ENCODE measurements at places on chromosomes 4 and X.
A peak's percentile ranks its signal among the peaks of the same experiment; 100 is the strongest.

GRCh38 chr4:37599092-37599790 is 86.9 kb downstream of the RELL1 start:
- no peak for DNase-seq

- DNase-seq: no peak
These were observed 102.7 kb upstream of the ZNF827 start for GRCh38 chr4:146041139-146042004.

DNA sequence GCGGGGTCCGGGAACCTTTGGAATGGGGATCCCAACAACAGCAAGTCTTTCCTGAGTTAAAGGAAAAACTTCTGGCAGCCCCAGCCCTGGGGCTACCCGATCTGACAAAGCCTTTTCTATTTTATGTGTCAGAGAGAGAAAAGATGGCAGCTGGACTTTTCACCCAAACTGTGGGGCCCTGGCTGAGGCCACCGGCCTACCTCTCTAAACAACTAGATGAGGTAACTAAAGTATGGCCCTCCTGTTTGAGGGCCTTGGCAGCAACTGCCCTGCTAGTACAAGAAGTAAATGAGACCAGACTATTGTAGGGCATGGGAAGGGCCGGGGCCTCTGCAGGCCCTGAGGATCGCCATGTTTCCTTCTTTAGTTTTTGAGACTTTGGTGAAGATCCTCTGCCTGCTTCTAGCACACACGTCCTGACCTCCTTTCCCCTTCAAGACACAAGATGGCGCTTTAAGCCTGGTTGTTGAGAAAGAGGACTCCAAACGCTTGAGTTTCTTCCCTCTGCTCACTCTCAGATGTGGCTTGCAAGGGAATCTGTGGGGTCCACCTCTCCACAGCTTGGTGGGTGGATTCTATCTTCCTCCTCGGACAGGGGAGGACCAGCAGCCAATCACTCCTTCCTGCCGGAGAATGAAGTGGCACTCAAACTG is 18.5 kb upstream of the DRD5 start:
- peak; percentile 83 for DNase-seq

DNA sequence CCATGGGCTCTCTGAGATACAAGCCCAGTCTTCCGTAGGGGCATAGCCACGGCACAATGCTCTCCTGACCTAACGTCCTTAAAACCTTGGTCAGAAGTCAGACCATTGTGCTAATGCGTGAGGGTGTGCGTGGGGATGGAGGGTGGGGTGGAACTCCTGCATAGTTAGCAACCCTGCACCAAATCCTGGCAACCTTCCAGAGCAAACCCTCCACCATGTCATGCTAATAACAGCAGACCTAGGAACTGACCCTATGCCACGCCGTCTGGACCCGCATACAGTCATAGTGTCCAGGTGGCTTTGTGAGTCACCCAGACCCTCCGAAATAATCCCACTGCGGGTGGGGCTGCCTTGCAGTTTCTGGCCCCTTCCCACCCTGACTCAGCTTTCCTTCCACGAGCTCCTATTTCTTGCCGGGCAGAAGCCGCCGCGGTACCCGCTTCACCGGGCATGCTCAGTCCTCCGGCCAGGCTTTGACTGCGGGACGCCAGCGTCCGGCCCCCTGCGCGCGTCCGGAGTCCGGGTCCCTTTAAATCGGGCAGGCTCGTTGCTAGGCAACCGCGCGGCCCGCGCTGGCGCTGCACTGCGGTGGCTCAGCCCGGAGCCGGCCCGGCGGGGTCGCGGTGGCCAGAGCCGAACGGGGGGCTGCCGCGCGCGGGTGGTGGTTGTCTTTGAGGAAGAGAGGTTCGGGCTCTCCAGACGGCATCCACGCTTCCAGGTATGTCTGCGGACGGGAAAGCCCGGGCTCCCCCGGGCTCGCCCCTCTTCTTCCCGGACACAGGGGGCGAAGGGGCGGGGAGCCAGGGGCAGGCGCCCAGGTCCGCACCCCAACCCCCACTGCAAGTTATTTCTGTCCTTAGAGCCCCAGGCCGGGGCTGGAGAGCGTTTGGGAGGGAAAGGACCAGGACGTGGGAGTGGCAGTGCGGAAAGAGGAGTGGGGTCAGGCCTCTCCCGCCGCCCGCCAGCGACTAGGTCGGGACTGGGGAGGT is at the start of gene CCDC160:
Gene CCDC160, plus strand, starts transcription at position 557 of the 989 bp plus-strand sequence. CDS start 7,619 bp downstream, outside the sequence.
- peak; percentile 6 for DNase-seq

- DNase-seq: peak; percentile 90
These were observed 8.7 kb upstream of the CDS1 start for GRCh38 chr4:84574069-84574720.

All from suppressor macrophage (primary cell).